ENCODE measurements at places on chromosomes 4 and X. TPM values are rescaled to one million over a fixed set of nuclear protein-coding genes. Genes with fewer than 3 reads are reported as not detected.

Gene MPC1L
- polyA plus RNA-seq: not detected

Gene BOD1L1
- polyA plus RNA-seq: 28.8 TPM

Gene SPANXN3
- polyA plus RNA-seq: not detected

Gene PRR32
- 106 TPM for polyA plus RNA-seq

Gene PNMA6E
- not detected for polyA plus RNA-seq

Gene MGAT4D
- polyA plus RNA-seq: not detected

Gene CNGA1
- 0.23 TPM for polyA plus RNA-seq

Gene CLDN22
- not detected for polyA plus RNA-seq

Gene FAM47E
- polyA plus RNA-seq: 0.92 TPM

Gene FOXR2
- polyA plus RNA-seq: not detected

Gene PLAC1
- polyA plus RNA-seq: 1.4 TPM

Gene ARAP2
- polyA plus RNA-seq: 1.4 TPM

Gene CTAG1A
- not detected for polyA plus RNA-seq

Gene ASB5
- polyA plus RNA-seq: 128 TPM

Gene GAGE12C
- polyA plus RNA-seq: not detected

Gene JADE1
- 30.8 TPM for polyA plus RNA-seq

Gene SMIM10
- polyA plus RNA-seq: 15.0 TPM

Gene ELOVL6
- 7.4 TPM for polyA plus RNA-seq

Gene FMR1
- 44.4 TPM for polyA plus RNA-seq

Gene NEK1
- polyA plus RNA-seq: 9.3 TPM

Measured in hindlimb muscle (tissue), 1 donor.